ENCODE measurements at places on chromosomes 4 and X. TPM values are rescaled to one million over a fixed set of nuclear protein-coding genes. Genes with fewer than 3 reads are reported as not detected.

SPP1 gene
- polyA plus RNA-seq: 0.52 TPM

GPR82 gene
- not detected for polyA plus RNA-seq

VCX2 gene
- polyA plus RNA-seq: not detected

QDPR gene
- 36.8 TPM for polyA plus RNA-seq

ADGRG4 gene
- polyA plus RNA-seq: not detected

NPY2R gene
- 1.2 TPM for polyA plus RNA-seq

FRG1 gene
- 83.0 TPM for polyA plus RNA-seq

ZAR1 gene
- polyA plus RNA-seq: 0.88 TPM

SULT1B1 gene
- not detected for polyA plus RNA-seq

TEX13B gene
- polyA plus RNA-seq: not detected

MAGEC1 gene
- polyA plus RNA-seq: not detected

PITX2 gene
- polyA plus RNA-seq: not detected

ADH4 gene
- not detected for polyA plus RNA-seq

IL15 gene
- polyA plus RNA-seq: not detected

F8A3 gene
- polyA plus RNA-seq: not detected

MAOB gene
- not detected for polyA plus RNA-seq

AMTN gene
- not detected for polyA plus RNA-seq

STK32B gene
- 42.8 TPM for polyA plus RNA-seq

CFAP99 gene
- polyA plus RNA-seq: not detected

CC2D2A gene
- 10.7 TPM for polyA plus RNA-seq

GJB1 gene
- polyA plus RNA-seq: 0.18 TPM

CYBB gene
- 0.40 TPM for polyA plus RNA-seq

DUSP9 gene
- 0.94 TPM for polyA plus RNA-seq

SRPX2 gene
- polyA plus RNA-seq: 0.59 TPM

CCDC120 gene
- 3.1 TPM for polyA plus RNA-seq

PAGE4 gene
- polyA plus RNA-seq: not detected

CFI gene
- not detected for polyA plus RNA-seq

H2BW2 gene
- polyA plus RNA-seq: not detected

LANCL3 gene
- polyA plus RNA-seq: 0.35 TPM
